Stimulated activated CD8-positive, alpha-beta memory T cell treated with anti-CD3 and anti-CD28 coated beads, Interleukin-12 subunit alpha, Interleukin-12 subunit beta, amount 100 ng/mL, for 4 hours (primary cell): ENCODE measurements at places on chromosomes 4 and X.

- no peak for DNase-seq
Measured at GRCh38 chr4:101823864-101824263, 33.3 kb downstream of the BANK1 start.

DNA sequence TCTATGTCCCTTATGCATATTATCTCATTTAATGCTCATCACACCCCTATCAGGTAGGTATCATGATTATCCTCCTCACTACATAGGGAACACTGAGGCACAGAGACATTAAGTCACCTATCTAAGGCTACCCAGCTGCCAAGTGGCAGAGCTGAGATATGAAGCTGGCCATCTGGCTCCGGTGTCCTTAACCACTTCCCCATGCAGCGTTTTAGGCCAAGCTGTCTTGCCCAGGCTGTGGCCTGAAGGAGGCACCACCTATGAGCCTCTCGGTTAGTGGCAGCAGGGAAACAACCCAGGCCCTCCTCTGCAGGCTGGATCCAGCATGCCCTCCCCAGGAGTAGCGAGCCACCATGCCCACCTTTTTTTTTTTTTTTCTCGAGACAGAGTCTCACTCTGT lies 16.3 kb downstream of the PJA1 start:
- no peak for DNase-seq

- DNase-seq = no peak
Measured at GRCh38 chrX:50779694-50780093, 34.3 kb downstream of the SHROOM4 start.

DNA sequence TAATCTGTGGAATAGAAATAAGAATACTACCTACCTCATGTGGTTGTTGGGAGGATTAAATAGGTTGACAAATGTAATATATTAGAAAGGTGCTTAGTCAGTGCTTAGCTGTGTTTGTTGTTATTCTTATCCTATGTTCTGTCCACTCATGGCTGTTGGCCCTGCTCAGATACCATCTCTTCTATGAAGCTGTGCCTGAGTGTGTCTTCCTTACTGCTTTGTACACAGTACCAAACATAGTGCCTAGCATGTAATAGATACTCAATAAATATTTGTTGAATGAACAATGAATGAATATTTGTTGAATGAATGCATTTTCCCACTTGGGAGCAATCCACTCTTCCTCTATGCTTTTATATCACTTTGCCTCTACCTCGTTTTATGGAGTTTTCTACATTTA lies 57.2 kb downstream of the NHS start:
- DNase-seq = no peak

GRCh38 chr4:119570401-119570800 lies 58.2 kb downstream of the PDE5A start:
- DNase-seq = no peak

GRCh38 chr4:54446581-54446980 lies 211.2 kb upstream of the KIT start:
- no peak for DNase-seq

- no peak for DNase-seq
Measured at GRCh38 chr4:55635282-55635681, 816 bp downstream of the NMU start.
